Pancreas (tissue), 10 donors: ENCODE measurements at places on chromosomes 1 and 21. TPM values are rescaled to one million over a fixed set of nuclear protein-coding genes. Genes with fewer than 3 reads are reported as not detected.

- DNase-seq: no peak
- no peaks in the 10 kb centered on the region for H3K27me3 ChIP-seq
- H3K4me3 ChIP-seq: no peak overlapping the region
- H3K4me1 ChIP-seq: no peaks in the 10 kb centered on the region
- no peak overlapping the region for H3K27ac ChIP-seq
Measured at GRCh38 chr1:31502926-31503511, 73.3 kb upstream of the TINAGL1 start.

GRCh38 chr1:6658359-6659060, 33.8 kb downstream of the THAP3 start:
- no peak overlapping the region for H3K27ac ChIP-seq
- no peaks in the 10 kb centered on the region for H3K27me3 ChIP-seq
- H3K36me3 ChIP-seq: no peaks in the 10 kb centered on the region

DNA sequence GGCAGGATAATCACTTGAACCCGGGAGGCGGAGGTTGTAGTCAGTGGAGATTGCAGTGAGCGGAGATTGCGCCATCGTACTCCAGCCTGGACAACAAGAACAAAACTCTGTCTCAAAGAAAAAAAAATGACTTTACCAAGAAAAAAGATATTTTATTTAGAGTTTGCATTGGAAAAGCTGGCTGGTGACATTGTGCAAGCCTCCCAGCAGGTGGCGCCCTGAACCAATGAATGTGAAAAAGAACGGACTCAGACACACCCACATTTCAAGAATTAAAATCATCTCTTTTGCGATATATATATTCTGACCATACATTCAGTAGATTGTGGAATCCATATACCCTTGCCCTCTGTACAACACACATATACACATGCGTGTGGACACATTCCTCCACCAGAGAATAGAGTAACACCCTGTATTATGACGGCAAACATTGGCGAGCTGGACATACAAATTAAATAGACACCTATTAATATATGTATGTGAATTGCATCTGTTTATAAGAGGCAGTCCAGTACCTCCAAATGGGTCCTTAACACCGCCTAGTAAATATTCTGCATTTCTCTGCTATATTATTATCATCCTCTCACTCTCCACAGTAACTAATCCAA, 39.0 kb upstream of the CADM3 start:
- peak; percentile 54 for DNase-seq
- H3K4me1 ChIP-seq: no peaks in the 10 kb centered on the region
- H3K27ac ChIP-seq: no peak overlapping the region
- H3K4me3 ChIP-seq: no peak overlapping the region

DNA sequence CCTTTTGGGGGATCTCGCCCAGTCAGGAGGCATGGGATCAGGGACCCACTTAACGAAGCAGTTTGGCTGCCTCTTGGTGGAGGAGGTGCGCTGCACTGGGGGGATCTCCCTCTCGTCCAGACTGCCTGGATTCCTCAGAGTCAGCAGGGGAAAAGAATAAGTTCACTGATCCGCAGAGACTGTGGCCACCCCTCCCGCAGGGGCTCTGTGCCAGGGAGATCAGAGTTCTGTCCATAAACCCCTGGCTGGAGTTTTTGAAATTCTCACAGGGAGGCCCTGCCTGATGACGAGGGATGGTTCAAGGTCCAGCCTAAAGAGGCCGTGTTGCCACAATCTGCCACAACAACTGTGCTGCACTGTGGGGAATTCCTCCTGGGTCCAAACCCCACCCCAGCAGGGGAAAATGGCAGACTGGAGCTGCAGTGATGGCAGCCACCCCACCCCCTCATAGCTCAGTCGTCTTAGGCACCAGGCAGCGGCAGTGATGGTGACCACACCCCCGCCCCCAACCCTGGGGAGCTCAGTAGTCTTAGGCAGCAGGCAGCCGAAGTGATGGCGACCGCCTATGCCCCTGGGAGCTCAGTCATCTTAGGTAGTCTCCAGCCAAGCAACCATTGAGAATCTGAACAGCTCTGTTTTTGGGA, 273.8 kb upstream of the USP25 start:
- H3K4me3 ChIP-seq: no peak overlapping the region
- H3K36me3 ChIP-seq: no peaks in the 10 kb centered on the region
- H3K4me1 ChIP-seq: no peaks in the 10 kb centered on the region
- no peak overlapping the region for H3K27ac ChIP-seq
- H3K27me3 ChIP-seq: no peaks in the 10 kb centered on the region
- DNase-seq: no peak

DNA sequence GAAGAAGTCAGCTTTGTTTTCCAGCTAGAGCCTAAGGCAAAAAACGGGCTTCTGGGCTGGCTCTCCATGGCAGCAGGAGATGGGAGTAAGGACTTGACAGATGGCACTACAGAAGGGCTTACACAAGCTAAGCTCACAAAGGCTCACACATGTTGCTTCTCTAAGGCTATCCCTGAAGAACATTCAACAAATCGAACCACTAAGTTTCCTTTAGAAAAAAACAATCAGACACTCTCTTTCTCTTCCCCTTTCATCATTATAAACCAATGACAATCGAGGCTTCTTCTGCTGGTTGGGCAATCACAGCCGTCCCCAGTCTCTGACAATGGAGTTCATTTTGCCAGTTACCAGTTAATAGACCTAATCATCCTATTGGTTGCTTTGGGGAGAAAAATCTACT, 40.5 kb downstream of the TRIT1 start:
- DNase-seq: no peak
- peaks cover 5% of the 10 kb centered on the region for H3K4me1 ChIP-seq
- H3K27me3 ChIP-seq: no peaks in the 10 kb centered on the region
- H3K4me3 ChIP-seq: no peak overlapping the region

DNA sequence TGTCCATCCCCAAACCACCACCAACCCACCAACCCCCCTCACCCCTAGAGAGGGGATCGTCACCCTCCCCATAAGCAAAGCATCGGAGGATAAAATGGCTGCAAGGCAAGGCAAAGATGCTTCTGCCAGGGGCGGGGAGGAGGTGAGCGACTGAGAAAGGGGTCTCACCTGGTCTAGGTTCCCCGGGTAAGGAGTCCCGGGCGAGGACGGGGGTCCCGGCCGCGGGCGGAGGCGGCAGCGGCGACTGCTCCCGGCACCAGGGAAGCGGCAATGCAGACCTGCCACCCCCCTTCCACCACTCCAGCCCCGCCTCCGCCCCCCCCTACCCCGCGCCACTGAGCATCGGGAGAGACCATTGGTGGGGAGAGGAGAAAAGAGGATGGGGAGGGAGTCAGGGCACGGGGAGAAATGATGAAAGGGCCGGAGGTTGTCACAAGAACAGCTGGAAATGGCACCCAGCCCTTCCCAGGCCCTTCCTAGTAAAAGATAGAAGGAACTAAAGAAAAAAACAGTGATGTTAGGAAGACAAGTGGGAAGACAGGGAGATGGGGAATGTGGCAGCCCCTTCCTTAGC, at the start of gene SV2A:
SV2A (minus strand) TSS at position 274 of the 574 bp plus-strand sequence. CDS start 4,004 bp downstream, outside the sequence.
- H3K4me3 ChIP-seq: no peak within 1 kb of the TSS
- H3K4me1 ChIP-seq: no peaks in the 10 kb centered on the region
- H3K27me3 ChIP-seq: no peaks in the 10 kb centered on the region
- DNase-seq: no peak
- no peak within 1 kb of the TSS for H3K27ac ChIP-seq

- no peak overlapping the region for H3K27ac ChIP-seq
- H3K4me3 ChIP-seq: no peak overlapping the region
- H3K36me3 ChIP-seq: no peaks in the 10 kb centered on the region
- no peaks in the 10 kb centered on the region for H3K4me1 ChIP-seq
- no peaks in the 10 kb centered on the region for H3K27me3 ChIP-seq
Measured at GRCh38 chr1:101389547-101389929, 152.7 kb downstream of the S1PR1 start.

DNA sequence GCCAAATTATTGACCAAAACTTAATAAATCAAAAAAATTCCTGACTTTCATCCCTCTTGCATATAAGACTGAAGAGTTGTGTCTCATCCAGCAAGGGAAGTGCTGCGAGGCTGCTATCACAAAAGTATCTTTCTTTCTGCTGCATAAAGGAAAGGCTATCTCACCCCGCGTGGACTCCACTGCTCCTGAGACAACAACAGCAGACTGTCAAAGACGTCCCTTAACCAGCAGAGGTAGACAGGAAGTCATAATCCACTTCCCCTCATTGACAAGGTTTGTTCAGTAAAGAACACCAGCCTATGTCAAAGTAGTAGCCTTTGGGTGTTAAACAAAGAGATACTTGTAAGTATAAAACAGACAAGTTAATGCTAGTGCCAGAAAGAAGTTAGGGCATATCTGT, 29.4 kb downstream of the VPS26C start:
- no peak overlapping the region for H3K4me3 ChIP-seq
- no peaks in the 10 kb centered on the region for H3K27me3 ChIP-seq
- H3K36me3 ChIP-seq: no peaks in the 10 kb centered on the region
- no peaks in the 10 kb centered on the region for H3K4me1 ChIP-seq
- no peak for DNase-seq

PGLYRP3 gene
- not detected for total RNA-seq

IGSF3 gene
- 2.7 TPM for total RNA-seq
